A172 (cell line): ENCODE measurements at places on chromosomes 2 and 18.

DNA sequence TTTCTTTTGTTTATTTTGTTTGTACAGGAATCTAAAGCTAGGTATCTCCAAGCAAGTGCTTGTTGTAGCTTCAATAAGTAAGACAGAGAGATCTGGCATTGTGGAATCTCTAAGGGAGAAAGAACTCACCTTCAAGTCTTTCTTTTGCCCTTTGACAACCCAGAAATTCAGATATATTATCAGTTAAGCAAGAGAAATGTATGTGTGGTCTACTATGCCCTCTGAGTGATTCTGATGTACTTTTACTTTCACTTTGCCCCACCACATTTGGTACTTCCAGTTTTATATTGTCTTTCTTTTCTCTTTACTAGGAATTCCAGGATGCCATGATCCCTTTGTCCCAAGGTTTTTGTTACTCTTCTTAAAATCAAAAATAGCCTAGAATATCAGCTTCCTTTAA, 259.6 kb upstream of the PIK3C3 start:
- peak; percentile 30 for DNase-seq

GRCh38 chr18:3874581-3874980, 424.6 kb downstream of the TGIF1 start:
- DNase-seq, result no peak

- no peak for DNase-seq
Observed at GRCh38 chr2:216900406-216900805, 40.5 kb upstream of the TNP1 start.

GRCh38 chr18:77650799-77651385, 401.2 kb downstream of the GALR1 start:
- peak; percentile 1 for DNase-seq

DNA sequence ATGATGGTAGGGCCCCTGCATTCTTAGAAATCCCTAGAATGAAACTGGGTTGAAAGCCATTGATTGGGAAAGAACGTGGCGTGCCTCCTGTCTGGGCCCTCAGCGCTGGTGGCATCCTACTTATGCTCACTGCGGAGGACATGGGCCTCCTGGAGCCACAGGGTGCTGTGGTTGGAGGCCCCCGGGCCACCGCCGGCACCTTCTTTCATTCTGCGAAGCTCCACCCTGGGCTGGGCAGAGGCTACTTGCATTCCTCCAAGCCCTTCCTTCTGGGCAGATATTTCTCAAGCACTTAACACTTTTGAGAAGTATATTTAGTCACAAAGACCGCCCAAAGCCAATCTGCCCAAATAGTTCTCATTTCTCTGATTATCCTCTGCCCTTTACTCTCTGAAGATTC, 311.9 kb downstream of the MYCN start:
- DNase-seq, result no peak

DNA sequence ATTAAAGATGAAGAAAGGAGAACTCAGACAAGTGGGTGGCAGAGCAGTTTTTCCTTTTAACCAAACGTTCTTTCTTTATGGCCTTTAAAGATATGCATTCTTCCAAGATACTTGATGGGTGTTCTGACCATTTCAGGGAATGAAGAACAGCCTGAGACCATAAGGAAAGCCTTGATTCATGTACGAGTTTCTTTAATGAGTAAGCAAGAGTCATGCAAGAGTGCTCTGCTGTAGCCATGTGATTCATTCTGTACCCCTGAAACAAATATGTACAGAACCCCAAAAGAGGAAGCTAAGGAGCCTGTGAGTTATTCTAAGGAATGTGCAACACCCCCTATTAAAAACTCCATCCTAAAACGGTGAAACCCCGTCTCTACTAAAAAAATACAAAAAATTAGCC, 372.8 kb downstream of the MTX2 start:
- peak; percentile 93 for DNase-seq

DNA sequence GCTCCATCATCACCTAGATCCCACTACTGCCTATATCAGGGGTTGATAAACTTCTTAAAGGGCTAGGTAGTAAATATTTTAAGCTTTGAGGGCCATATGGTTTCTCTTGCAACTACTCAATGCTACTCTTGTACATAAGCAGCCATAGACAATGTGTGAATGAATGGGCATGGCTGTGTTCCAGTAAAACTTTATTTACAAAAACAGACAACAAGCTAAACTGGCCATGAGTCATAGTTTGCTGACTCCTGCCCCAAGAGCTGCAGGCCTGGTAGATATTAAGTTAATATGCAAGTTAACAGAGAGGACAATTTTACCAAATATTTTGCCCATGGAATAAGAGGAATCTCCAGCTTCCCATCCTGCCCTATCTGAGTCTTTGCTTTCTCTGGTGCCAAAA, 29.8 kb upstream of the MYO3B start:
- no peak for DNase-seq

GRCh38 chr2:168858146-168858545, 32.1 kb downstream of the SPC25 start:
- no peak for DNase-seq

DNA sequence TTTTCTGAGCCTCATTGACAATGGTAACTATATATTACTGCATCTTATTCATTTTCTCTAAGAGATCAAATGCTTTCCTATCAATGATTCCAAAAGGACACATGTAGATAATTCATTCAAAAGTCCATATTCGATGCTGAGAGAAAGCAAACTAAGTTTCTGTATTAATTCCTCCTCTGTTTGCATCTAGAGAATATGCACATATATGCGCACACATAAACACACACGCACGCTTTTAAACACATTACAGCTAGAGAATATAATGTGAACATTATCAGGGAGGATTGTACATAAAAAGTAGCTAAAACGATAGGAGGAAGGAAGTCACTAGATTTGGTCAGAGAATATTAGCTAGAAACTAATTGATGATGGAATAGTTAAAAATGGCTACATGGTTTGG, 379.0 kb upstream of the NETO1 start:
- DNase-seq, result no peak

DNA sequence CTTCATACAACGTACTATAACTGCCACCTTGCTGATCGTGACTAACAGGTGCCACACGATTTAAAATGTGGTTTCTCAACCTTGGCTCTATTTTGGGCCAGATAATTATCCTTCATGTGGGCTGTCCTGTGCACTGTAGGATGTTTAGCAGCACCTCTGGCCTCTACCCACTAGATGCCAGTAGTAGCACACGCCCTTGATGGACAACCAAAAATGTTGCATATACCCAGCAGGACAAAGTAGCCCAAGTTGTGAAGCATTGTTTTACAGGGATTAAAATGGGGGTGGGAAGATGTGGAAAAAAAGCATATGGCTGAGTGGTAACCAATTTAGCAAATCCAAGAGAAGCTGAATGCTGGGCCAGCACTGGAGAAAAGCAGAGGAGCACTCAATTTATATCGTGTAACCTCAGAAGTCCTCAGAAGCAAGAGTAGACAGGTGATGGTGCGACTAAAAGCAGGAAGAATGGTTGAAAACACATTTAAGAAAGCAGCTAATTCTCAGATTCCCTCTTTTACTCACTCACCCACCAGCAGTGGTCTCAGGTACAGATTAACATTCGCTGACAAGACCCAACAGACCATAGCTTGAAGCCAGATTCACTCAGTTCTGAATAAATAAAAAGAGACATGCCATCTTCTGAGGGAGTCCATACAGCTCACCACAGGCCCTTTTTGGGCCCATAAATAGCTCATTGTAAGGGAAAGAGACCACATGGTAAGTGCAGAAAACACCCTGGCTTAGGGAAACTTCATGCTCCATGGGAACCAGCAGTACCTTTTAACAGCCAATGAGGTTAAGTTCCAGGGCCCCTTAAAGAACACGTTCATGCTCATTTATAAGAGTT, 50.6 kb downstream of the RAPH1 start:
- peak; percentile 48 for DNase-seq

- no peak for DNase-seq
Observed at GRCh38 chr2:100036793-100037192, 105.6 kb downstream of the AFF3 start.

DNA sequence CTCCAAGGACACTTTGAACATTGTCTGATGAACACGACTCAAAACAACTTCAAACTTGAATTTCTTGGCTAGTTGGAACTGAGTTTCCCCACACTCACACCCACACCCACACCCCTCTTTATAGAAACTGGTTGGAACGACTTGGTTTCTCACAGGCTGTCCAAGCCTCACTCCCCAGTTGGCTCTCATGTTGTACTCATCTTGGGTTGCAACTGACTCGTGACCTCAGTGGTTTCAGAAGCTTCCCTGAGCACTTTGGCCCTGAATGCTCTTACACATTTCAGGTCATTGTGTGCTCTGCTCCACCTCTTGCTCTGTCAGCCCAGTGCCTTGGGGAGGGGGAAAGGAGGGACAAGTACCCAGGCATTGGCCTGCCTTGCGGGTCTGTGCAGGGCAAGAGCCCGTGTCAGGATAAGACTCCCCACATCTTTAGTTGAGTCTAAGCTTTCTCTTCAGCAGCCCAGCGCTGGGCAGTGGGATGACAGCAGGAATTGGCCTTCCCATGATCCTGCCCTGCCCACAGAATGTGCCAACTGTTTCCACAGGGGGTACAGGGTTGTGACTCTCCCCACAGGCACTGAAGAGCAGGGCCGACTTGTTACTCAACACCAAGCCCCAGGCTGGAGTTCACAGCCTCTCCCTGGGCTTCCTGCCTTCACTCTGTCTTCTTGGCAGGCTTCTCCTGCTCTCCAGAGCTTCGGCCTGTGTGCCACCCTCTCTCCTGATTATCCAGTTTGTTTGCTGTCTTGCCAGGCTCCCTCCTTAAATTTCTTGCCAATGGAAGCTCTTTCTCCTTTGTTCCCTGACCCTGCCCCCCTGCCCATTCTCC, 104.6 kb downstream of the RTN4 start:
- DNase-seq, result no peak

DNA sequence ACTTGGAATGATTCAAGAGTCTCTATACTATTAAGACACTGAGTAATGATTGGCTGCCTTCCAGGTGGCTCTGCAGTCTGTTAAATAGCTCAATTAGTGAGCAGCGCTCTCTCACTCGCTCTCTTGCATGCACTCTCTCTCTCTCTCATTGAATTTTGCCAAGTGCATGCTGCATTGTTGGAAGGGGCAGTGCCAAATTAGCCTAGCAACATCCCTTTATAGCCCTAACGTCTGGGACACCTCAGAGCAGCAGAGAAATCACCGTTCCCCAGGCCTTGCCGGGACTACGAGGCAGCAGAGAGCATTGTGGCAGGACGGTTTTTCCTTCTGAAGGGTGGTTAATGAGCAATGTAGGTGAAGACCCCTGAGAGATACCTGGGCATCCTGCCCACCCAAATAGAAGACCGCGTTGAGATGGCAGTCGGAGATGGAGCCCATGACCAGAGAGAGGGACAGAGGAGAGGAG, 447.6 kb upstream of the POU3F3 start:
- DNase-seq, result peak; percentile 2

DNA sequence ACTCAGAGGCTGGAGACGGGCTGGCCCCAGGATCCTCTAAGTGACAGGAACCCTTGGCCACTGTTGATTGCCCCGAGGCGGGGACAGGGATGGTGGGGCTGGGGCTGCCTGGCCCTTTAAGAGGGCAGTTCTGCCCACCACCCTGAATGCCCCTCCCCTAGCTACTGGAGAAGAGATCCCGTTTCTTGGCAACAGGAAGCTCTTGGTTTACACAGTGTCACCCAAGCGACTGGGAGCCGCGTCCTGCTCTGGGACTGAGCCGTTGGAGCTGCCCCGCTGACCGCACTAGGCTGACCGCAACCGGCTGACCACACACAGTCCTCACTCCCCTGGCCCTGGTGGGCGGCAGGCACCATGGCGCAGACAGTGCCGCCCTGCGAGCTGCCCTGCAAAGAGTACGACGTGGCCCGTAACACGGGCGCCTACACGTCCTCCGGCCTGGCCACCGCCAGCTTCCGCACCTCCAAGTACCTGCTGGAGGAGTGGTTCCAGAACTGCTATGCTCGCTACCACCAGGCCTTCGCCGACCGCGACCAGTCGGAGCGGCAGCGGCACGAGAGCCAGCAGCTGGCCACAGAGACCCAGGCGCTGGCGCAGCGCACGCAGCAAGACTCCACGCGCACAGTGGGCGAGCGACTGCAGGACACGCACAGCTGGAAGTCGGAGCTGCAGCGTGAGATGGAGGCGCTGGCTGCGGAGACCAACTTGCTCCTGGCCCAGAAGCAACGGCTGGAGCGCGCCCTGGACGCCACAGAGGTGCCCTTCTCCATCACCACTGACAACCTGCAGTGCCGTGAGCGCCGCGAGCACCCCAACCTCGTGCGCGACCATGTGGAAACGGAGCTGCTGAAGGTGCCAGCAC, at the start of gene TEKT4:
TEKT4 (plus strand) TSS at position 205 of the 862 bp plus-strand sequence; CDS start at position 355, 150 bp downstream.
- DNase-seq, result no peak

DNA sequence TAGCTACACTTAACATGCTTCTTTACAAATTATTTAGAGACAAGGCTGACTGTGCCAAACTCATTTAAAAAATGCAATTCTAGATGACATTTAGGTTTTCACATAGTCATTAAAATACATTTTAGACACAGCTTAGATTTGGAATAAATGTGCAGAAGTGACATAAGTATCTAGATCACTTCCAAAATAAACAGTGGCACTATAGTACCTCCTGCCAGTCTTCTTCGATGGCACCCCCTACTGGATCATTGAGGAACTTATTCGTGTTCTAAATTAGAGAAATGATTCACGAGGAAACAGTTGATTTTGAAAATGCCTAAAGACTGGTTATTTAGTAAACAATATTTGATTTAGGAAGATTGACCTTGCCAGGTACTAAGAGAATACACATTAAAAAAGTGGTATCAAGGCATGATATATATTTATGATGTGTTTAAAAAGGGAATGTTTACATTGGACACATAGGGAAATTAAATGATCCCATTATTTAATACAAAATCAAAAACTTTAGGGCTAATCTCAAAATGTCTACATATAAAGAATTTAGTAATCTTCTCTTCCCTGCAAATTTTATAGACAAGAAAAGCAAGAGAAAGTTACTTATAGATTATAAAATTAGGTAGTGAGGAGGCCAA, 323.9 kb downstream of the XIRP2 start:
- DNase-seq, result peak; percentile 57
